Stimulated activated CD8-positive, alpha-beta memory T cell treated with anti-CD3 and anti-CD28 coated beads, Interleukin-2, amount 100 ng/mL, for 1 hour (primary cell): ENCODE measurements at places on chromosomes 4 and X.

DNA sequence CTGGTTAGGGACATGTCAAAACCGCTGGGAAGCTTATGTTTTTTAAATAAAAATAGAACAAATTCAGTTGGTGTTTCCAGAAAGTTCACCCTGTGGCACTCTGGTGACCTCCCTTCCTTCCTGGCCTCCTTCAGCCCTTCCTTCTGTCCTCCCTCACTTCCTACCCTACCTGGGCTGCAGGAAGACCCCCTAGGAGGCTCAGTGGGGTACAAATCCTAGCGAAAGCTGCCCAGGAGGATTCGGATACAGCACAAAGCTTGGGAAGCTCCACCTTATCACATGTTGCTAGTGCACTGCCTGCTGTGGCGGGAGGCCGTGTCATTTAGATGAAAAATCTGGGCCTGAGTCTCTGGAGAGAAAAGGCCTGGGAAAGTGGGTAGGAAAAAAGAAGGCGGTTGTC is 60.5 kb downstream of the FHDC1 start:
- DNase-seq, result no peak

GRCh38 chr4:129926936-129927335 is 831.0 kb downstream of the C4orf33 start:
- no peak for DNase-seq

DNA sequence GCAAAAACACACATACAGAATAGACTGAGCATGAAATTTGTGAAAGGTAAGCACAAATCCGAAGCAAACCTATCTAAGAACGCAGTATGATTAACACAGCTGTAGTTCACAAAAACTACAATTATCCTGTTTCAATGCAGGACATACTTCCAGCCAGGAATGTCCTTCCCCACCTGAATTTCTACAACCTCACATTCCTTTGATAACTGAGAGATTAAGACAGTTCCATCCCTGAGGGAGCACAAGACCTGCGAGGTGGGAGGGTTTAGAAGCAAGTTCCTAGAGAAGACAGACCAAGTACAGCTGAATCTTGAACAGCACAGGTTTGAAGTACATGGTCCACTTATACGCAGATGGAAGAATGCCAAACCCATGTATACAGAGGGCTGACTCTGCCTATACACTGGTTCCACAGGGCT is 10.6 kb downstream of the ABCG2 start:
- DNase-seq, result no peak

- no peak for DNase-seq
Measured at GRCh38 chr4:122798101-122798500, 28.5 kb upstream of the FGF2 start.

GRCh38 chr4:83075311-83076095 is 39.0 kb downstream of the PLAC8 start:
- no peak for DNase-seq

DNA sequence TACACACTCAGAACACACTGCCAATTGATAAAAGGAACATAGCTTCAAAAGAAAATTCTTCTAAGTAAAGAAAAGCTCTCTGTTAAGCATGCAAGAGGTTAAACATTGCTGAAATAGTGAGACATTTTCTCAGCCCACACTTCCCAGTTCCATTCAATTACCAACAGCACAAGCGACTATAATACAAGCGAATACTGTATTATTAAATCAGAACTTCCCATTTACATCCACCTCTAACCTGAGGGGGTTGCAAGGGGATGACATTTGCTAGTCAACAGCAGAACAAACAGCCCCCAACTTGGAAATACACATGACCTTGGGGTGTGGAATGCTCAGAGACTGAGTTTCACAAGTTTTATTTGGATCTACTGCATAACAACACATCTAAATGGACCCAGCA is 1.1 kb downstream of the FSTL5 start:
- no peak for DNase-seq

DNA sequence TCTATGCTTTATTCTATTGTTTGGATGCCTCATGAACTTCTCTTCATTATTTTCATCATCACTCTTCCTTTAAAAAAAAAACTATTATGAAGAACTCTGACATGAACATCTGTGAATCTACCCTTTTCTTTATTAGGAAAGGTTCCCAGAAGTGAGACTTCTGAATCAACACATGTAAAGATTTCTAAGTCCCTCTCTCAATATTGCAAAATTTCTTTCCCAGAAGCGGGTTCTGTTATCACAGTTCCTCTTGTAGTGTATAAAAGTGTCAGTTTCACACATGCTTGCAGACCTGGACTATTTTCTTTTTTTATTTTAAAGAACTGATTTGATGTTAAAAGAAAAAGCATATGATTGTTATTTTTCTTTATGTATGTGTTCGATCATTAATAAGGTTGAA is 330.8 kb upstream of the KLF3 start:
- no peak for DNase-seq

DNA sequence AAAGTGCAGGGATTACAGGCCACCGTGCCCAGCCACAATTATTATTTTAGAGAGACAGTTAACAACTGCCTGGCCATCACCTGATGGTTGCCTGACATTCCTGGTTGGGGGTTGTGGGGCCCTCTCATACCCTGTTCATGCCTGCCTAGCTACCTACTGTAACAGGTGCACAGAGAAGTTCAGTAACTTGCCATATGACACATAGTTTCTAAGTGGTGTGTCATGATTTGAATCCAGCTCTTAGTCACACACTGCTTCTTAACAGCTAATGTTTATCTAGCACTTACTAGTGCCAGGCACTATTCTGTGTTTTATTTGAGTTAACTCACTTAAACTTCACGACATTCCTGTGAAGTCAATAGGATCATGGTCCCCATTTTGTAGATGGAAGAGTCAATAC is 122.7 kb upstream of the JADE1 start:
- DNase-seq, result no peak

- no peak for DNase-seq
Measured at GRCh38 chr4:173218411-173219125, 50.0 kb downstream of the GALNT7 start.

GRCh38 chrX:155997436-155997835 is at the start of gene IL9R:
TSS of gene IL9R (plus strand) at chrX:155997696. CDS start at chrX:155997760, 64 bp downstream.
- DNase-seq, result peak; percentile 4

GRCh38 chrX:136691028-136691809 is 43.3 kb downstream of the CD40LG start:
- no peak for DNase-seq

- DNase-seq, result no peak
Measured at GRCh38 chrX:39716401-39716800, 381.4 kb downstream of the BCOR start.

DNA sequence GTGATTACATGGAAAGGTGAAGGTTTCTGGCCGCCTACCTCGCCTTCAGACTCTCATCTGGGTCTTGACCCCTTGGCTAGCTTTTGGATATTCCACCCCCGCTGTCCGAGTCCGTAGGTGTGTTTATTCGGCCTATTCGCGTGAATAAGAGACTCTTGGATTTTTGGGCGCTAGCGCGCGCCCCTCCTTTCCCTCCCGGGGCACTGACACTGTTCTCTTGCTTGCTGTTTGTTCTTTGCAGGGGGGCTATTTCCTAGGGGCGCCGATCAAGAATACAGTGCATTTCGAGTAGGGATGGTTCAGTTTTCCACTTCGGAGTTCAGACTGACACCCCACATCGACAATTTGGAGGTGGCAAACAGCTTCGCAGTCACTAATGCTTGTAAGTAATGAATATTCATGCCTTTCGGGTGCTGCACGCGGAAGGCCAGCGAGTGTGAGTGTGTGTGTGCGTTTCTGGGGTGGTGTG is 932 bp downstream of the GRIA2 start:
- no peak for DNase-seq

GRCh38 chrX:39633293-39633692 is 464.5 kb downstream of the BCOR start:
- DNase-seq, result no peak

DNA sequence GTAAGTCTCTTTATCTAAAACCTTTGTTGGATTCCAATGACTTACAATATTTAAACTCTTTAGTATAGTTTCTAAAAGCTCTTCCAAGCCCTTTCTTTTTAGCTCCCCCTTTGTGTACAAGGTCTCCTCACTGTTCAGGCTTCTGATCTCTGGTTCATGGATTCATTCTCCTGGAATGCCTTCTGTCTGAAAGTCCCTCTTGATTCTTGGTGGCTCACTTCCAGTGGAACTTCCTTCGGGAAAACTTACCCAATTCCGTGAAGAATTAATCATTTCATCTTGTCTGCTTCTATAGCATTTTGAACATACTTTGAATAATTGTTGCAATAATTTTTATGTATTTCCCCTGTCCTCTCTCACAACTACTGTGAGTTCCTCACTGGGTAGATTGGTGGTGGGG is 3.6 kb downstream of the ARHGAP24 start:
- no peak for DNase-seq

- peak; percentile 44 for DNase-seq
Measured at GRCh38 chrX:47366041-47366722, 4.2 kb upstream of the ZNF157 start.

DNA sequence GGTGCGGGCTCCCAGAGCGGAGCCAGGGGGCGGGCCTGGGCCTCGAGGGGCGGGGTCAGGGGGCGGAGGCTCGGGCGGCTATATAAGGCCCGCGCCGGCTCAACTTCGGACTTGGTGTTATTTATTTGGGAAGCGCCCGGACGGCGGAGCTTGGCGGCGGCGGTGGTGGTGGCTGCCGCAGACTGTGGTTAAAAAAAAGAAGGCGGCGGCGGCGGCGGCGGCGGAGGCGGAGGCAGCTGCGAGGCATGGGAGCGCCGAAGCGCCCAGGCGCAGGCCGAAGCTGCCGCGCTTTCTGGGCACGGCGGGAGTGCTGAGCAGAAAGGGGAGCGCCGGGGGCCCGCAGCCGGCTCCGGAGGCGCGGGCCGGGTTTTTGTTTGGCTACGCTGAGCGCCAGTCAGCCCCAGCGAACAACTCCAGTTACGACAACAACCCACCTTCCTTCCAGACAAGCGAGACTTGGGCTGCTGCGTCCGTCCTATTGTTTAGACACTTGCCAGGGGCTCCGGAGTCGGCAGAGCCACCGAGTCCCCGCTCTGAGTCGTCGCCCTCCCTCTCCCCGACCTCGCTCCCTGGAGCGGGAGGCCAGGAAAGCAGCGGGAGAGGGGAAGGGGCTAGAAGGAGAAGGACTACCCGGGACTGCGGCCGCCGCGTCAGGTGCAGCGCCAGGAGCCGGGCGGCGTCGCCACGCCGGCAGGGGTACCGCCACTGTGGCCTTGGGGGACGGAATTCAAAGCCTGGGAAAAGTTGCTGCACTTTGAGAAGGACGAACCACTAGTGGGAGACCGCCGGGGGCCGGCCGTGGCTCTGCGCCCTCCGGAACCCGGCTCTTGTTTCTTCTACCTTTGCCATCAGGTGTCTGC is at the start of gene SLIT2:
TSS of gene SLIT2 (plus strand) at position 110 of the 860 bp plus-strand sequence. CDS start 1,911 bp downstream, outside the sequence.
- DNase-seq, result no peak

- no peak for DNase-seq
Measured at GRCh38 chrX:102067966-102068723, 57.3 kb upstream of the TCEAL2 start.

DNA sequence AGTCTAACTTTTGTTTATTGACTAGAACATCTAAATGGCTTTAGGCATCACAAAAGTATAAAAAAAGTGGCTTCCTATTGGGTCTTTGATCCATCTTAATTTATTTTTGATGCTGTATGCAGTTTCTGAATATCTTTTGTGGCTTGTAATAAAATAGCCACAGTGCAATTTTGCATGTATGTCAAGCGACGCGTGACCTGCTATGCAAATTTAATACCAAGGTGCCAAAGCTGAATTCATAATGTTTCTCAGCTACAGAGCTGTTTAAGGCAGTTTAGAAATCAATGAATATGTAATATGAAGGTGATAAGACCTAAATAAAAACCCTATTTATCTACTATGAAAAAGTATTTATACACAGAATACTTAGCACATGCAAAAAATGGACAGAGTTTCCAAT is 197.8 kb downstream of the AFF2 start:
- no peak for DNase-seq

- DNase-seq, result no peak
Measured at GRCh38 chr4:16772366-16772850, 126.0 kb downstream of the LDB2 start.

- DNase-seq, result no peak
Measured at GRCh38 chr4:149549911-149550310, 265.7 kb downstream of the IQCM start.

- no peak for DNase-seq
Measured at GRCh38 chrX:103656617-103657016, 27.8 kb downstream of the TCEAL1 start.

- DNase-seq, result no peak
Measured at GRCh38 chrX:20445109-20445508, 178.4 kb upstream of the RPS6KA3 start.

- no peak for DNase-seq
Measured at GRCh38 chr4:20809812-20810211, 109.6 kb downstream of the PACRGL start.

DNA sequence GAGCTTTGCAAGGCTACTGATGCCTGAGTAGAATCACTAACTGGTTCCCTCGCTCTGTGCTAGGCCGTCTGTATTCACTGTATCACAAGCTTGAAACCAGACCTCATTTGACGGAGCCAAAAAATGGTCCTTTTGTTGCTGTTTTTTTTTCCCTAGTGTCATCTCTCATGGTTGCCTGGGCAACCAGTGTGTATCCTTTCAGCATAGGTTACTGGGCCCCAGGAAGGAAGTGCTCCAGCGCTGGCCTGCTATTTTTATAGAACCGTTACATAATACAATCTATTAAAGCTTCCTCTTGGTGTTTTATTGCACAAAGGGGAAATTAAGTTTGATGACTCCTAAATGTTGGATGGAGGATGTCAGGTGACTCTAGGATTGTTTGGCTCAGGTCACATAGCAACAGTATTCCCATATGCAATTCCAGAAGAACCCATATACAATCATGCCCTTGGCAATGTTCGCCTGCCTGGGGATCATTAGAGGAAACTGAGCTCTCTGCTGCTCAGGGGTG is 220.4 kb downstream of the SPRY1 start:
- DNase-seq, result peak; percentile 9

DNA sequence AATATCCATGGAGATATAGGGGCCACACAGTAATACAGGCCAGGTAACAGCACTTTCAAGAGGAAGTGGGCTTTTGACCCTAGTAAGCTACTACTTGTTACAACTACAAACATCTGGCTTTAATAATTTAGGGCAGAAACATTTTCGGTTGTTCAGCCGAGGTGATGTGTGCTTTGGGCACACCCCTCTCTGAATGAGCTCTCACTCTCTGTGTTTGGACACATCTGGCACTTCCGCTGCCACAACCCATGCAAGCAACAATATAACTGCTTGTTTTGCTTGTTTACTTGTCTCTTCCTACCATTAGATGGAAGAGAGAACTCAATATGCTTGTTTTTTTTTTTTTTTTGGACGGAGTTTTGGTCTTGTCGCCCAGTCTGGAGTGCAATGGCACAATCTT is 277.2 kb downstream of the HS3ST1 start:
- DNase-seq, result no peak

GRCh38 chrX:16765594-16765993 is 20.7 kb upstream of the TXLNG start:
- DNase-seq, result no peak

- no peak for DNase-seq
Measured at GRCh38 chr4:153479101-153479500, 12.9 kb downstream of the TMEM131L start.
